Sigmoid colon (tissue), 7 donors: ENCODE measurements at places on chromosomes 6 and 20. TPM values are rescaled to one million over a fixed set of nuclear protein-coding genes. Genes with fewer than 3 reads are reported as not detected.

DNA sequence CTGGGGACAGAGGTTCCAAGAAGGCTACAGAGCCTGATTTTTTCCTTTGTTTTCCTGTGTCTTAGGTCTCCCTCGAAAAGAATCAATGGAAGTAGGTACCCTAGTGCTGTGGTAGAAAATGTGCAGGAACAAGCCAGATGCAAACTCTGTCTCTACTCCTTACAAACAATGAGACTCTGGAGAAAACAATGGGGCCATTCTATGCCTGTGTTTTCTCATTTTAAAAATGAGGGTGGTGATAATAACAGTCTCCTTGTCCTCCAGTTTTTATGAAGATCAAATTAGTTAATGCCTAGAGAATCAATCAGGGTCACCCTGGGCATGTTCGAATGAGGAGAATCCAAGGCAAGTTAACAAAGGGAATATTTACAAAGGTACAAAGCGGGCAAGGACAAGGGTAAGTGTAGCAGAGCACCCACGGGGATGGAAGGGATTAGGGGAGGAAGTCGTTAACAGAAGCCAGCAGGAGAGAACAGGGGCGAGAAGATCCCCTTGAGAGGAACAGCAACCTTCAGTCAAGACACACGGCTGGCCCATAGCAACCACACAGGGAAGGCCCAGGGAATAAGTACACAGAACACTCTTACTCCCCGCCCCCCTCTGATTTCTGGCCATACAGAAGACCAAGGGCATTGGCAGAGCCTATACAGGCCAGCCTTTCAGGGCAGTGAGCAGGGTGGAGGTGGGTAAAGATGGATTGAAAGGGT is 342.8 kb downstream of the PTPRT start:
- DNase-seq = no peak

DNA sequence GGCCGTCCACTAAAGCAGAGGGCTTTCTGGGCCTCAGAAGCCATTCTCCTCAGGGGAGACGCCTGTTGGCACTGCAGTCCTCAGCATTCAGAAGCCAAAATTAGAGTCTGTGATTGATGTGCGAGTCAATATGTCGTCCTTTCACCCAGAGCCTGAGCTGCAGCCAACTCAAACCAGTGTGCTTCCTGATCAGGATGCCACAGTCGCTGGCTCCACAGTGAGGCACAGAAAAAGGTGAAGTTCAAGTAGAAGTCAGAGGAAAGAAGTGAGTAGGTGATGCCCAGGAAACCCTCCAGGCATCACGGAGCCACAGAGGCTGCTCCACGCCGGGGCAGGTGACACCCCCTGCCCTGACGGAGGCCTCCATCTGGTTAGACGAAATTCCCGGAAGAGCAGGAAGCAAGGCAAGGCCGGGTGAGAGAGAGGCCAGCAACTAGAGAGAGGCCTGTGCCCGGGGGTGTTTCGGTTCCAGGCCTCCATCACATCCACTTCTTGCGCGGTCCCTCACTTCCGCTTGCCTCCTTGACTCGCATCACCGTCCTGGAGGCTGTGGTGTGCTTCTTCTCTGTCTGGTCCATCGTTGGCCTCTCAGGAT is 177.7 kb upstream of the SNX9 start:
- DNase-seq = peak; percentile 44

DNA sequence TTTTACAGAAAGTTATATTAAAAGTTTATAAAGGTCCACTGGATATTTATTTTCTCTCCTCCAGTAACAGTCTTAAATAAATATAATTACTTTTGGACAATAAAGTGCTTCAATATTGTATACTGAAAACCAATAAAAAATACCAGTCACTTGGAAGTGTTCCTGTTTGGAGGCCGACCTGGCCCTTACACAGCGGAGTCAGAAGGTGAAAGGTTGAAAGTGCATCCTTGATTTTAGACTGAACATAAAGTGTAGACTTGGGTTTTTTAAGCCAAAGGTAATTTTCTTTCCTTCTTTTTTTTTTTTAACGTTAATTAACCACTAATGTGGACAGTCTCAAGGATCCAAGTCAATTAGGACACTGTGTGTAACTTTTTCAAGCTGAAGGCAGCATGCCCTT is 152.3 kb upstream of the TBX18 start:
- DNase-seq = no peak

DNA sequence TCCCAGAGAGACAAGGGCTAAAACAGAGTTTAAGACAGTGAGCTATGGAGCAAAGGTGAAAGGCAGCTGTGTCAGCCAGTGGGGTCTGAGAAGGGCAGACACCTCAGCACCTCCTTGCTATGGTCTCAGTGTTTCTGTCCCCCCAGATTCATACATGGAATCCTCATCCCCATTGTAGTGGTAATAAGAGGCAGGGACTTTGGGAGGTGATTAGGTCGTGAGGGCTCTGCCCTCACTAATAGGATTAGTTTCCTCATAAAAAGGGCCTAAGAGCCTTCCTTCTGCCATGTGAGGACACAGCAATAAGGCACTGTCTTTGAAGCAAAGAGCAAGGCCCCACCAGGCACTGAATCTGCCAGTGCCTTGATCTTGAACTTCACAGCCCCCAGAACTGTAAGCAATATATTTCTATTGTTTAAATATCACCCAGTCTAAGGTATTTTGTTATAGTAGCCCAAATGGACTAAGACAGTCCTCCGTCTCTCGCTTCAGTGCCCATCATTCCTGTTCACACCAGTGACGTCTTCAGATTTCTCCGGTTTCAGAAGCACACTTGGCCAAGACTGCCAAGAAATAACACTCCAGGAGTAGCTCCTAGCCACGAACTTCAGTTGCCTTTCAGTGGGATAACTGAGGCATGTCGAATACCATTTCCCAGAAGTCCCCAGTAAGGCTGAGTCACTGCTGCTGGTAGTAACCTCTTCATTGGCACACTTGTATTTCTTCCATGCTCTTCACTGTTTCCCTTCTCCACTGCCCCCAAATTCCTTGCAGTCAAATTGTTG is 32.8 kb downstream of the SLC13A3 start:
- no peak for DNase-seq

Gene GPR63
- polyA plus RNA-seq = 0.46 TPM

Gene PNPLA1
- polyA plus RNA-seq = 0.20 TPM
